ENCODE measurements at places on chromosomes 12 and 14.

- no peak for DNase-seq
Measured at GRCh38 chr12:71014180-71014785, 93.7 kb upstream of the PTPRR start.

- DNase-seq = no peak
Measured at GRCh38 chr12:4984971-4985370, 58.7 kb upstream of the KCNA5 start.

DNA sequence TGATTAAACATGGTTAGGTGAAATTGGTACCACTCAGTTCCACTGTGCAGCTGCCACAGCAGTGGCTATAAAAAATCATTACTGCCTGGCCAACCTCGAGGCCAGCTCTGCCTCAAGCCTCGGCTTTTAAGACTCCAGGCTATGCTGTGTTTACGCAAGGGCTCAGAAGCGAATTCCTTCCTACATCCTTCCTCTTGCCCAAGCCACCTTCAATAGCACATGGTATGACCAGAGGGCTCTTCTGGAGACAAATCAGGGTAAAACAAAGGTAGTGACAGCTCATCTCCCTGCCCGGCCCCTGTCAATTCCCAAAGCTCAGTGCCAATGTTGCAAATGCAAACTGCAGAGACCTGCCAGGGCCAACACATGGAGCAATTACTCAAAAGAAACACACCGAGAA is 31.9 kb downstream of the NUAK1 start:
- no peak for DNase-seq

DNA sequence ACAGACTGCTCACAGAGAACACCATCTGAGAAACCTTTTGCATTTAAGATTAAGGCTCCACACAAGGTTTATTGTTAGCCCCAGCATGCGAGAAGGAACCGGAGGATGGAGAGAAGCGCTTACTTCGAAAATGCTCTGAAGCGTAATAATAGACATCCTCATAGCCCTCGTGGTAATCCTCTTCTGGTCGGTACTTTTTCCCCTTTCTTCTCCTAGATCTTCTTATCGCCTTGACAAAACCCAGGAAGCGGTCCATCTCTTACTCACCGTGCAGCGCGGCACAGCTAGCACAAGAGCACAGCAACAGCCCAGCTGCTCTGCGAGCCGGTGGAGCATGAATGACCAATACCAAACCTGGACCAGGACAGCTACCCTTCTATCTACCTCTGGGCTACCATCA is 125.1 kb upstream of the GRIP1 start:
- no peak for DNase-seq

- no peak for DNase-seq
Measured at GRCh38 chr14:25887251-25887878, 710.5 kb downstream of the NOVA1 start.

DNA sequence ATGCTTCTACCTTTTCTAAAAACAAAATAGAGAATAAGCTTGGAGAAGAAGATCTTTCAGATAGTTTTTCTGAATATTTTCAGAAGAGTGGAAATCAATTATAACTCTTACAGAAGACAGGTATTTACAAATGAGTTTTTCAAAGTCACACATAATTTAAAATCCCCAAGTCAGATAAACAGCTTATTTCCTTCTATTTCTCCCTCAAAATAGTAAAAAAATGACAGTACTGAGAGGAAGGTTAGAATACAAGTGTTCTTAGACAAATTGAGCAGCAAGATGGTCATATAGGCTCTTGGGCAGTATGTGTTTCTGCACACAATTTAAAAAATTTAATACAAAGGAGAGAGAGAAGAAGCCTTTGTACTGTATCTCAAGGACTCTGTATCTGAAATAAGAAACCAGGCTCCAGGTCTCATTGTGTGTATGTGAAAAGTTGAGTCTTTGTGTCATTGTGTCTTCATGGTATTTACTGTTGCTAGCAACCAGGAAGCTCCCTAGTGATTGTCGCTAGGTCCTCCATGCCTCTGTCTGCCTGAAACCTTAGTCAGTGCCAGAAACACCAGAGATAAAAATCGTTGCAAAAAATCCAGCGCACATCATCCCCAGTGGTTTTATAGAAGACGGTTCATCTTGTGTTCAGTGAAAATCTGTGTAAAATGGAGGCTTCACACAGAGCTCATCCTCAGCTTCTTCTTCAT is 12.9 kb upstream of the TUBA1A start:
- DNase-seq = no peak

DNA sequence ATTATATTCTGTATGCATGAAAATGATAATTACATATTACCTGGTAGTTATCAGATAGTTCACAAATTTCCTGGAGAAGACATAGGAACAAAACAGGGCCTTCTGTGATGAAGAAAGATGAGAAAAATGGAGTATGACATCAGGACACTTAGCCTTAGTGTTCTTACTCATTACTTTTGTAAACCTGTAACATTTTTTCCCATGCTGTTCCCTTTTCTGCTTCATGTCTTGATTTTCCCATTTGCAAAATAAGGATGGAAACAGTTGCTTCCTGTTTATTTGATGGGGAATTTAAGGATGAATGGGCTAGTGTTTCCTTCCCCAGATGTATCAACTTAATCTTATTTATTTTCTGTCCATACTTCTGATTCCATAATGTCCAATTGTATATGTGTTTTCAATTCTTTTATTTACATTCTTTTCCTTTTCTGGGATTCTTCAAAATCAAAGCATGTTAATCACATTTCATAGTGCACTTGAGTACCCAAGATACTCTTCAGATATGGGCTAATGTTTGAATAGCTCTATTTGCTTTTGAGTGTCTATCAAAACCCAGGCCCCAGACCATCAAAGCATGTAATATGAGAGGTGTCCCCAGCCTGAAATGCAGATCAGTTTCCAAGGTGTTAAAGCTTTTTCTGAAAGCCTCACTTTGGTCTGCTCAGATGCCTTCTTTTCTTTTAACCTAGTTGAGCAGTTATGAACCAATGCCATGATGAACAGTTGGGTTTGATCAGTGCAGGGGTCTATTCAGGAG is 260.5 kb downstream of the RAD51B start:
- no peak for DNase-seq

- DNase-seq = no peak
Measured at GRCh38 chr12:110774824-110775223, 32.1 kb upstream of the PPP1CC start.

GRCh38 chr12:95253386-95253785 is 35.8 kb downstream of the VEZT start:
- DNase-seq = no peak

GRCh38 chr12:57006809-57007475 is 596 bp upstream of the ZBTB39 start:
- DNase-seq = peak; percentile 15

DNA sequence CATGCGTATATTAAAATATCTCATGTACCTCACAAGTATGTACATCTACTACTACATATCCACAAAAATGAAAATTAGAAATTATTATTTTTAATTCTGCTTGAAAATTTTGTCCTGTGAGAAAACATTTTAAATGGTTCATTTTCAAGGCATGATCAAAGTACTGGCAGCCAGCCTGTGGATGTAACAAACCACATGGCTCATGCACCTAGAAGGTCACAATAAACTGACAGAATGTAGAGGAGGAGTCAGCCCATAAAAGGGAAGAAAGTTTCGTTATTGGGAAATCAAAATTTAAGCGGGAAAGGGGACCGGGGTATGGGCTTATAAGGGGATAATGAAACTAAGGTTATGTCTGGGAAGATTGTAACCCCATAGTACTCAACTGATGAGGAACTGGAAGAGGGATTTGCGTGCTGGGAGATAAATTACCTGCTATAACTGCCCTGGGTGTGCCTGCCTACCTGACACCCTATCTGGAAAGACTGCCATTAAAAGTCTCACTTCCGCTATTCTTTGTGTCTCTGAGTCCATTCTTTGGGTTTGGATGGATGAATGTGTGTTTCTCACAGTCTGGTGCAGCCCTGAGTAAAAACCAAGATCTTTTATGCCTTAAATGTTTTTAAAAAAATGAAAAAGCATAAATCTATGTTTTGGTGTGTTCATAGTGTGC is 62.2 kb upstream of the PCED1B start:
- no peak for DNase-seq

- no peak for DNase-seq
Measured at GRCh38 chr12:105281694-105282049, 45.7 kb upstream of the APPL2 start.

DNA sequence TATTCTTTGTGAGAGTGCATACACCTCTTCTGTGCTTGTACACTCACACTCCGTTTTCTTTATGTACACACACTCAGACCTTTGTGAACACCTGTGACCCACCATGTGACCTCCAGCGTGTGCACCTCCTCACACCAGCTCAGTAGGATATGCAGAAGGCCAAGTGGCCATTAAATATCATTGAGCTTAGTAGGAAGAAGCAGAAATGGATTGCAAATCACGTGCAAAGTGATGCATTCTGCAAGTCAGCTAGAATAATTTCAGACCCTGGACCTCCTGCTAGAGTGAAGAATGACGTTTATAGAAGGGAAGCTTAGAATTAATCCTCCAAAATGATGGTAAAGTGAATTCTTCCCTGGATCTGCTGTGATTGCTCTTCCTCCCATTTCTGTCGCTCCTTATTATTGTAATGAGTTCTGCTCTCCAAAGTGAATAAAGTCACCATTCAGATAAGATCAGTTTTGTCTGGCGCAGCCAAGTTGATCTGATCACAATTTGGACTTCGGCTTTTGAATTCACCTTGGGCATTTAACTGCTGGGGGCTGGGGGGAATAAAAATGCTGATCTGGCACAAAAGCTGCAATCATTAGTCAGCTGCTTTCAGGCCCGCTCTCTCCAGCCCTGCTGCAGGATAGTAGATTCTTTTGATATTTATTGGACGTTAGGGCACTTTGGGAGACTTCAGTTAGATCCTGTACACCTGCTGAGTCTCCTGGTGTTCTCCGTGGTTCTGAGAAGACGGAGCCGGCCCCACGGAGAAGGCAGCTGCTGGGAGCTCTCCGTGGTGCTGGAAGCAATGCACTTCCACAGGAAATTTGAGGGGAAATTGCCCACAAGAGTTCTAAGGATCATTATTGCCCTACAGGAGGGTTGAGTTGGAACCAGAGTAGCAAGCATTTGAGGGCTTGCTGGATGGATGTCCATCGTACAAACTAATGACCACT is 12.4 kb upstream of the NRXN3 start:
- no peak for DNase-seq

DNA sequence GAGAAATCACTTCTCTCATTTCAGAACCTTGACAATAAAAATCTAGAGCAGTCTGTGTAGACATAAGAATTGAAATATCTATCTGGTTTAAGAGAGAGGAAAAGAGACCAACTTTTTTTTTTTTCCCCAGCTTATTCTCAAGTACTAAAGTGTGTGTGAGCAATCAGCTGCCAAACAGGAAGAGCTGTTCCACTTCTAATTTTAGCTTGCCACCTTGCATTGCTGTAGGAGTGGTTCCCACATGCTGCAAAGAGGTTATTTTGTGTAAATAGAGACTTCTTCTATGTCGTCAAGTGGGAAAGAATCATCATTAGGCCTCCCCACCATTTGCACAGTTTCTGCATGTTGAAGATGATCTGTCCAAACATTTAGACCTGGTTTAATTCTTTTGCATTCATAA is 142.6 kb downstream of the NPAS3 start:
- DNase-seq = no peak

DNA sequence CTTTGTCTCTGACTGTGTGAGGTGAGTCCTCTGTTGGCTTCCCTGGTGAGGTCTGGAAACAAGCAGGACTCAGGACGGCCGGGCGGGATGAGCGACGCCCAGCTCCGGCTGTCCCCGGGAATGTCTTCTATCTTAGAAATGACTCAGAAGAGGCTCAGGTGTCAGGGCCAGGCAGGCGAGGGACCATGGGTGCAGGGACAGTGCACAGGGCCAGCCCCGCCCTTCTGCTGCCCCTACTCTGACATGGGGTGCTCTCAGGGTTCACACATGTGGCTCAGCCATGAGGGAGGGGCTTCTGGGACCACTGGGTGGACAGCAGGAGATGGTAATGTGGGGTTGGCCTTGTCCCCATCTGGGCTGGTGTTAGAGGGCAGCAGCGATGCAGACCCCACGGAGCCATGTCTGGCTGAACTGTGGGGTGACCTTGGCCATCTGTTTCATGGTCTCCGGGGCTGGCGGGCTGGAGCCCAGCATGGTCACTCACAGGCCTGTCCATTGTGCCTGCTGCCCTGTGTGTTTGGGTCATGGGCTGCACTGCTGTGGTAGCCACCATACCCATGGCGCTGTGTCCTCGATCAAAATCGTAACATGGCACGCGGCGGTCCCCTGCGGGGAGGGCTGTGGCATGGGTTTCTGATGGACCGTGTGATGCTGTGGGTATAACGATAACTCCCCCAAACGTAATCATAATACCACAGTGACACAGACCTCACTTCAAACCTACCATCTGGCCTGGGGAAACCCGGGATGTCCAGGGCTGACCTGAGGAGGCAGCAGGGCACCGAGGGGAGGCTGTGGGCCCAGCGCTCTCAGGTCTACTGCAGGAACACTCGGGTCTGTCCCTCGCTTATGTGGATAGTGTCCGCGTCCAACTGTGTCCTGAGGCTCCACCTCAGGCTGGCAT is 368.8 kb downstream of the TMEM121 start:
- DNase-seq = no peak

GRCh38 chr12:6584293-6584692 is 16.2 kb upstream of the NOP2 start:
- no peak for DNase-seq

- DNase-seq = no peak
Measured at GRCh38 chr12:90833228-90833627, 121.7 kb downstream of the CCER1 start.

DNA sequence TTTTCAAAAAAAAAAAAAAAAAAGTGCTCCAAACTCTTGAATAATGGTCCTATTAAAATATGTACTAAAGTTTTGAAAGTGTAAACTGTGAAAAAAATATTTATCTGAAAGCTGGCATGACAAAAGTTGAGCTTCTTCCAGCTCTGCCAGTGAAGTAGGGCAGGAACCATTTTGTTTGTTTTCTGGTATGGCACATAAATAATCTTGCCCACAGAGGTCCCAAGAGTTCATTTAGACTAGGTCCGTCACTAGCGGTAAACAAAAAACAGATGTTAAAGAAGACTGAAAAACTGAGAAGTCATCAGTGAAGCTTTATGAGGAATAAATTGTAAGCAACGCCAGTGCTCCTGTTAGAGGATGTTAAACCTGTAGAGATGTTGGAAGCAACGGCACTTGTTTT is 7.0 kb downstream of the ERP27 start:
- no peak for DNase-seq

DNA sequence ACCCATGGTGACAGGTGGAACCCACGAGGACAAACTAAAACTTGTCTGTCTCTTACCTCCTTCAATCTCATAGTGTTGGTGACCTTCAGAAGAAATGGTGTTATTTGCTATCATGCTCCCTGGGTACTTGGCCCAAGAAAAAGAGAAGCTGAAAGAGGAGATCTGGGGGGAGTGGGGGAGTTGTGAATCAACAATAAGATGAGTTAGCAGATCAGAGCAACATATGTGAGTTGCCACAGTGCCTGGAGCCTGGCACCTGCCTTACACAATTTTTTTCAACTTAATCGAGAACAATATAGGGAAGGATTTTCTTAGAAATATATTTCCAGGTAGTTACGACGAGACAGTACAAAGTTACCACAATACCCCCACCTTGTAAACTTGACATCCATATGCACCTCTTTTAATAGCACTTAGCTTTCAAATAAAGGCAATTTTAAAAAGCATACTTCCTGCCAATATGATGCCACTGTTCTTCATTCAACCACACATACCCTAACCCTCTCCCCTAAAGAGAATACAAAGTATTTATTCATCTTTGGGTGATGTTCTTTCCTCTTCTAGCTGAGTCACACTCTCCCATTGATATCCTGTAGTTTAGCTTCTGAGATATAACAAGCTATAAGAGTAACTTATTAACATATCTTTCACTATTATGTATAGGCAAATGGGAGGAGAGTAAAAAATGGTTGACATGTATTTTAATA is 424.1 kb upstream of the OR4E1 start:
- DNase-seq = no peak

- DNase-seq = no peak
Measured at GRCh38 chr12:128637642-128638606, 185.8 kb downstream of the SLC15A4 start.
